ENCODE measurements at places on chromosomes 7 and 10.

GRCh38 chr10:3346851-3347250 is 174.3 kb upstream of the PITRM1 start:
- DNase-seq = no peak

DNA sequence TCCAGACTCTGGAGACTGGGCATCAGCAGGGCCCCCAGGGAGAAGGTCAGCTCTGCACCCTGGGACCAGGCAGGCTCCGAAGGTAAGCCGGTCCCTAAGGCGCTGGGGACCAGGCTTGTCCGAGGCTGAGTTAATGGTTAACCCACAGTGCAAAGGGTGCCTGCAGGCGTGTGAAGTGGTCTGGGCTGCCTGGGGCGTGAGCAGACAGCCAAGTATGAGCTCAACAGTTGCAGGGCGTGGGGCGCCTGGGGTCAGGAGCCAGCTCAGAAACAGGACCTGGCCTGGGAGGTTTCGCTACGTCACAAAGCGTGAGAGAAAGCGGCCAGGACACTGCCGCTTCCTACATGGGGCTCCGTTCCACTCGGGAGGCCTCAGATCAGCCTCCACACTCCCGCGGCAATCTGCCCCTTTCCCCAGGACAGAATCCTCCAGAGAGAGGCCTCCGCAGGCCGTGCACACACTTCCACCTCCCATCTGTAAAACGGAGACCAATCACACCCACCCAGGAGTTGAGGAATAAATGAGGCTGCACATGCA is 16.0 kb downstream of the PDGFA start:
- no peak for DNase-seq

DNA sequence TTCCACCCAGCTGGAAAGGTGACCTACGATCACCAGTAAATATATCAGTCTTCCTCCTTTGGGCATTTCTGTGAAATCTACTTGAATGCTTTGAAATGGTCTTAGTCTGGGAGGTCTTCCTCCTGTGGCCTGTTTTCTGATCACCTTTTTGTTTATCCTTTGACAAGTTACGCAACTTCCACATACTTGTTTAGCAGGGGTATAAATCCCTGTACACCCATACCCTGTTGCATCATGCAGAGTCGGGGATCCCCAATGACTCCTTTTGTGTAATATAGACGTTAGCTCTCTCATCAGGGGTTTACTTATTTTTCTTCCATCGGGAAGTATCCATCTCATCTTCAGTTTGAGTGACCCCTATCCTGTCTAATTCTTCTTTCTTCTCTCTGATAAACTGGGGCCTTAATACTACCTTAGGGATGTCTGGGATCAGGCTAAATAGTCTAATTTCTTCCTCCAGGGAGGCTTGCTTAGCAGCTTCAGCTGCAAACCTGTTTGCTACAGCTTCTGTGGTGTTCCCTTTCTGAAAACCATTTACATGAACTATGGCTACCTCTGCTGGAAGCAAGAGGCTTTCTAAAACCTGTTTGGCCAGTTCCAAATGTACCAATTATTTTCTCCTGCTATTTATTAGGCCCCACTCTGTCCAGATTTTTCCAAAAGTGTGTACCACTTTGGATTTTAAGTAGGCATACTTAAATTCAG is 25.8 kb downstream of the MAPK8 start:
- DNase-seq = no peak

GRCh38 chr7:43631559-43631958 is 48.7 kb downstream of the STK17A start:
- no peak for DNase-seq

DNA sequence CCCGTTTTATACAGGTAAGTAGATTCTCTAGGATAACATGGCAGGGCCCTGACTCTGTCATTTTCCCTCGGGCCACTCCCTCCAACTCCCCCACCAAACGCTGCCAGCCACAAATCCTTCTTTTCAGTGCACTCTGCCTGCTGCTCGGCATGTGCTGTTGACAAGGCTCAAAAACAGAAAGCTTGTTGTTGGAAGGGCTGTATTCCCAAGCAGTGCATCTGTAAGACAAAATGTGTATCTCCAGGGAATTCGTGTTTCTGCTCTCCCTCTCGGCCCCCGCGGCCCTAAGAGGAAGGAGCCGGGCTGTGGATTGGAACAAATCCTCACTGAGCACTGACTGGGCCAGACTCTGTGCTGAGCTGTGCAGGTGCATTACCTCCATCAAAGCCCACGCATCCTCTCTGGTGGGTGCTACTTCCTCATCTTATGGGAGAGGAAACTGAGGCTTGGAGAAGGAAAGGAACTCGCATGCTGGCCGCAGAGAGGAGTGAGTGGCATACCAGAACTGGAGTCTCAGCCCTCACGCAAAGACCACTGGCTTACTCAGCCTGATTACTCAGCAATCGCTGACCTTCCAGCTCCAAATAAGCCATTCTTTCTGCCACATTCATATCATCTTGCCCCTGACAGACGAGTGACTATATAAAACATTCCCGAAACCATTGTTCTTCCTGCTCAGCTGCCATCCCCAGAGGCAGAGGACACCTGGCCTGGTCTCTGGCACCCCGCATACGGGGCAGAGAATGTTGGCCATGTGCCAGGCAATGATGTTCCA is 33.5 kb upstream of the ENO4 start:
- DNase-seq = no peak

GRCh38 chr7:138565451-138566114 is 105.5 kb downstream of the TRIM24 start:
- no peak for DNase-seq

DNA sequence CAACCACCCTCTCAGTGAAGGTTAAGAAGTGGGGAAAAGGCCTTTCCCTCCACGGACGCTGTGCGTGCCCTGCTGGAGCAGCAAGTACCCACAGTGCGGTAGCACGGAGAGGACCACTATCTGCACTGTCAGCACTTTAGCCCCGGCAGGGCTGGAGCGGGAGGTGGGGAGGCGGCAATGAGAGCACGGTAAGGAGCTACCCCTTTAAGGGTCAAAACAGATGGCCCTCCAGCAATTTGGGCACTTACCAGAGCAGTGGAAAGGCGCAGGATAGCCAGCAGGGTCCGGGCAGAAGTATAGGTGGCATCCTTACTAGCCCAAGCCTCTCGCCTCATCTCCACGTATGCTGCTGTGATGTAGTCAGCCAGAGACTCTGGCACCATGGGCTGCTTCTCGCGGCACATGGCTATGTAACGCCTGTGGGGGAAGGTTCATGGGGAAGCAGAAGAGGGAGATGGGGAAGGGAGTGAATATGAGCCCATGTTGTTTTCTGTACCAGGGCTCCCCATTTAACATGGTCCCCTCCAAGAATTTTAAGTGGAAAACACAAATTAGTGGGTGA is 5.2 kb downstream of the COPS6 start:
- no peak for DNase-seq

DNA sequence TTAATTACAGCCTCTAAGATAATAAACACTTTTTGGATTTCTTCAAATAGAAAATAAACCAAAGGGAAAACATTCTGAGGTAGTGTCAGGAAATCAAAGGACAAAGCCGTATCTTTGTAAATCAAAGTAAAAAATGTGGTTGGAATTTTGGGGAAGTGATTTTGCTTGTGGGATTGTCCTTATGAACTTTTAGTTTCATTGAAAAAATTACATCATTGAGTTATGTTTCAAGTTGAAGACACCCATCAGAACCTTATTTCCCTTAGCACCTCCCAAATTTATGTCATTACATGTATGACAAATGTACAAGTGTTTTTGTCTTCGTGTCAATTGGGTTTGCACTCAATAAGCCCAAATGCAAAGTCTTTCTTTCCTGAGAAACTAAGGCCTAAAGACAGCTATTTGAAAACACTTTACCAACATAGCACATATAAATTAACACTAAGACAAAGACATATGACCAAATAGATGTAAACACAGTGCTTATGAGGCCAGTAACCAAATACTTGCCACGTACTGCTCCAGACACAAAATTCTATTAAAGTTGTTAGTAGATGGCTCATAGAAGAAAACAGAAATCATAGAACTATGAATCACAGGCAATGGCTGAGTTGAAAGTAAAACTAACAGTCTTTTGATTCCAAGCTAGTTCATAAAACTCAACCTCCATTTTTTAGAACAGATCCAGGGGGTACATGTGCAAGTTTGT is 26.9 kb upstream of the LAMB4 start:
- DNase-seq = no peak

DNA sequence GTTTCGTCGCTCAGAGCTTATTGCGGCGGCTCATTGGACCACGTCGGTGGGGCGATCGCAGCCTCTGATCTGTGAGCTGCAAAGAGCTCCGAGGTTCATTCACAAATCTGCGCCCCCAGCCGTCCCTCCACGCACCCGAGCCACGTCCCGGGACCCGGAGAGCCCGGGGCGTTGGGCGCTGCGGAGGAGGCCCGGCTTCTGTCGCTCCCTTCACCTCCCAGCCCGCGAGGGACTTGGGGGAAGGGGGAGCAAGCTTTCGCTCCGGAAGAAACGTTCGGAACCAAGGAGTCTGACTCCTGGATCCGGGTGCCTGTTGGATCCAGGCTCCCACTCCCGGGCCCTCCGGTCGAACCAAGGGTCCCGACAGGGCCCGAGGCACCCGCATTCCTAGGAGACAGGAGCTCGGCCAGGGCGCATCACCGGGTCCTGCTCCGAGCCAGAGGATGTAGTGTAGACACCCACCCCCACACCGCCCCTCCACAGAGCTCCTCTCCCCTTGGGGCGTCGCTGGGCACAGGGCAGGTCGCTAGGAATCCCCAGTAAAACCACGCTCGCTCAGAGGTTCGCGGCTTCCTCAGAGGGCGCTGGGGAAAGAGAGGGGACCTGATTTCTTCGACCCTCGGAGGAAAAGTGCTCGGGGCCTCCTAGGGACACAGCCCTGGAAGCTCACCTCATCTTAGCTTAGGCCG is 7.9 kb upstream of the EN2 start:
- peak; percentile 20 for DNase-seq

DNA sequence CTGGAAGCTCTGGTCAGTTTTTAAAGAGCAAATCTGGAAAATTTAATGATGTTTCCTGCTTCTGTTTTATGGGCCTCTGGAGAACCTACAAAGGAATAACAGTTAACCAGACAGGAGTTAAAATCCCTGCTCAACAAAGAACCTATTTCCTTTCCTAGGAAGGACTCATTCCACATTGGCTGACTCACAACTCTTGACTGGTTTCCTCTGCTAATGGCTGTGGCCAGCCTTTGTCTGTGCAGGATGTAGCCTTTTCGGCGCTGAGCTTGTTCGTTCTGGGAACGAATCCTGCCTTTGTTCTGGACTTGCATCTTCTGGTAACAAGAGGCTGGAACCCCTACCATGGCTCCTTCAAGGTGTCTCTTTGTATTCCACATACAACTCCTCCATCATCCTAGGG is 112.8 kb upstream of the PDCD4 start:
- no peak for DNase-seq

- DNase-seq = no peak
Measured at GRCh38 chr10:58826694-58827093, 314.0 kb downstream of the BICC1 start.

- no peak for DNase-seq
Measured at GRCh38 chr7:767580-767940, 40.5 kb upstream of the PRKAR1B start.

DNA sequence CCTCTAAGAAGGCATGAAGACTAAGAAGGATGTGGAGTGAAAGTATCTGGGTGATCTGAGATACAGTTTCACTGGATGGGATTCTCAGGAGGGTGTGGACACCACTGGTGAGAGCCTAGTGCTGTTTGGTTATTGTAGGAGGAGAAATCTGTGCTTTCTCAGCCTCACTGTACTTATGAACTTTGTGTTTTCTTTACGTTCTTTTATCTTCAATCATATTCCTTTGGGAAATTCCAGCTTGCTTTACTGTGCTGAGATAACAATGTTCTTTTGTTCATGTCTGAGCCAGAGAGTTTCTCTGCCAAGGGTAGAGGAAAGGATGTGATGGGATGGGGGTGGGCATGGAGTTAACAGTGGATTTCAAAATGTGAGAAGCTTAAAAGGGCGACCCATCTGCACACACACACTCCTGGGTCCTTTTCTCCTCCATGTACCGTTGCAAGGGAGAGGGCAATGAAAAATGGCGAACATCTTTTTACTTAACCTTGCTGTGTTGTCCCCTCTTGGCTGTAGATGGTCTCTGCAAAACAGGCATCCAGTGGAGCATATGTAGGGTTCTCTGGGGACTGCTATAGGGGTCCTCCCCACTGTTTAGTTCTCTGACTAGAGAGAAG is 25.0 kb upstream of the TAX1BP1 start:
- DNase-seq = no peak

DNA sequence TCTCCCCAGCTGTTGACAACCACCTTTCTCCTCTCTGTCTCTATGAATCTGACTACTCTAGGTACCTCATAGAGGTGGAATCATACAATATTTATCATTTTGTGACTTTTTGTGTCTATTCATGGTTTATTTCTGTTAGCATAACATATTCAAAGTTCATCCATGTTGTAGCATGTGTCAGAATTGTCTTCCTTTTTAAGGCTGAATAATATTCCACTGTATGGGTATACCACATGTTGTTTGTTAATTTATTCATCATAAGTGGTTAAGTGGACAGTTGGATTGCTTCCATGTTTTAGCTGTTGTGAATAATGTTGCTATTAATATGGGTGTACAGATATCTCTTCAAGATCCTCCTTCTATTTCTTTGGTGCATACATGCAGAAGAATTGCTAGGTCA is 69.9 kb upstream of the COMTD1 start:
- no peak for DNase-seq

- DNase-seq = no peak
Measured at GRCh38 chr10:24207341-24207740, 1.6 kb upstream of the KIAA1217 start.

DNA sequence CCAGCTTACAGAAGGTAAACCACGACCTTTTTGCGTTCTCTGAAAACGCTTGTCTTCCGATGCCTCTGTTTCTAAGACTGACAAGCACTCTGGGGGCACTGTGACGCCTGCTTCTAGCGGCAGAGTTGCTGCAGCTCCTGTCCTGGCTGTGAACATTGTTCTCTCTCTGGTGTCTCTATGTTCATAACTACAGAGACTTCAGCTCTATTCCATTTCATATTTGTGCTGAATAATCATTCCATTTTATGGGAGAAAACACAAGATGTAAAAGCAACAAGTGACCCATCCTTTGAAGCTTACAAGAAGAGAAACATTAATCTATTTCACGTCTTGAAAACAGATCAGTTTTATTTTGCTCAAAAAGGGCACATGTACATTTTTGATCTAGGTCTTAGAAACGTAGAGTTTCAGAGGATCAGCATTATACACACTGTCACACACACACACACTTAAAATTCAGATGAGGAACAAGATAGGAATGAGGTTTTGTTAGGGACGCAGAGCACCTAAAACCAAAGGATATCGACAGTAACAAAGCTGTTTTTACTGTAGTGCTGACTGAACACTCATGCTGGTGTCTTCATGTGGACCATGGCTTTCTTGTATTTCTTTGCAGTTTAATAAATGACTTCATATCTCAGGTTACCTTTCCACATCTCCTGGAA is 3.0 kb downstream of the IKZF1 start:
- DNase-seq = peak; percentile 73

GRCh38 chr7:46244757-46245156 is 323.7 kb upstream of the IGFBP3 start:
- no peak for DNase-seq

DNA sequence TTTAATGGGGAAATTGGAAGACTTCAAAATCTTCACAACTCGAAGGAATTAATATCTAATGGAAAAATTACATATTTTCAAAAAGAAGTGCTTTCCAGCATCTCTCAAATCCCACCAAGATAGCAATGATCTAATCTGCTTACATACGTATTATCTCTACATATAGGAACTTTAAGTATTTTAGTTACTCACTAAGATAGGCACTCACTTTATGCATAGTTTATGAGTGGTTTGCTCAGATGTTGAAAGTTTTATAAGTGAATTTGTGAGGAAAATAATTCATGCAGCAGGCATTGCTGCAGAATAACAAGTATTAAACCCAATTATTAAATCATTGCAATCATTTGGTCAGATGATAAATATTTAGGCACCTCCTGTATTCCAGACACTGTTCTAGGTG is 2.3 kb upstream of the CYTH3 start:
- DNase-seq = no peak

All from B cell (primary cell).